ENCODE measurements at places on chromosomes 11 and 22. TPM values are rescaled to one million over a fixed set of nuclear protein-coding genes. Genes with fewer than 3 reads are reported as not detected.

Gene MFRP
- total RNA-seq, result 5.8 TPM

Gene C11orf65
- 4.2 TPM for total RNA-seq

Gene ARL14EP
- total RNA-seq, result 129 TPM

Gene OR8K1
- not detected for total RNA-seq

Gene PANX3
- not detected for total RNA-seq

Gene KRTAP5-2
- not detected for total RNA-seq

Gene OR4D5
- total RNA-seq, result not detected

Gene PPME1
- total RNA-seq, result 37.2 TPM

Gene MS4A3
- total RNA-seq, result 2.3 TPM

Gene LRRC74B
- not detected for total RNA-seq

Gene PRG2
- total RNA-seq, result not detected

Gene SEPTIN3
- 47.3 TPM for total RNA-seq

Gene HBE1
- total RNA-seq, result 1.5 TPM

Gene IFITM10
- 9.5 TPM for total RNA-seq

Gene CYTH4
- 9.8 TPM for total RNA-seq

Gene CARD18
- total RNA-seq, result 0.88 TPM

Gene WNT7B
- 8.4 TPM for total RNA-seq

Gene MIEF1
- total RNA-seq, result 24.1 TPM

Gene RTN4RL2
- total RNA-seq, result 0.93 TPM

Gene JHY
- total RNA-seq, result 6.2 TPM

Gene RNF141
- total RNA-seq, result 59.2 TPM

Gene MUC6
- not detected for total RNA-seq

Gene MPEG1
- 9.2 TPM for total RNA-seq

Gene MTMR2
- 47.3 TPM for total RNA-seq

Gene BRD1
- 66.4 TPM for total RNA-seq

Gene CARNS1
- 5.1 TPM for total RNA-seq

Gene RIC3
- 45.7 TPM for total RNA-seq

Gene TEAD1
- 121 TPM for total RNA-seq

Gene TRPM5
- total RNA-seq, result 0.11 TPM

Gene SPDYC
- total RNA-seq, result not detected

Gene LAYN
- 11.7 TPM for total RNA-seq

Gene RHOD
- total RNA-seq, result 8.1 TPM

Gene KLHL35
- total RNA-seq, result 16.1 TPM

Gene SNX32
- 3.1 TPM for total RNA-seq

Gene JAML
- total RNA-seq, result 3.3 TPM

Gene RFPL3
- not detected for total RNA-seq

Gene VPREB1
- total RNA-seq, result 0.66 TPM

Gene PAMR1
- total RNA-seq, result 20.3 TPM

Gene MYOD1
- 2.4 TPM for total RNA-seq

Gene DKK3
- total RNA-seq, result 532 TPM

Gene SERHL2
- 4.5 TPM for total RNA-seq

Gene CAT
- total RNA-seq, result 73.7 TPM

Gene GRIA4
- 163 TPM for total RNA-seq

Gene FAM180B
- total RNA-seq, result 1.2 TPM

Gene GGTLC3
- total RNA-seq, result not detected

Gene XKR3
- not detected for total RNA-seq

Gene TRPT1
- total RNA-seq, result 27.4 TPM

Gene CNTN5
- 15.6 TPM for total RNA-seq

Gene TEX54
- total RNA-seq, result not detected

Gene GVQW3
- 20.3 TPM for total RNA-seq

Gene DRD2
- total RNA-seq, result 2.5 TPM

Gene GUCY1A2
- 55.1 TPM for total RNA-seq
